ENCODE measurements at places on chromosomes 12 and 14.

GRCh38 chr12:68287106-68287505, 33.7 kb upstream of the IL22 start:
- no peak for DNase-seq

DNA sequence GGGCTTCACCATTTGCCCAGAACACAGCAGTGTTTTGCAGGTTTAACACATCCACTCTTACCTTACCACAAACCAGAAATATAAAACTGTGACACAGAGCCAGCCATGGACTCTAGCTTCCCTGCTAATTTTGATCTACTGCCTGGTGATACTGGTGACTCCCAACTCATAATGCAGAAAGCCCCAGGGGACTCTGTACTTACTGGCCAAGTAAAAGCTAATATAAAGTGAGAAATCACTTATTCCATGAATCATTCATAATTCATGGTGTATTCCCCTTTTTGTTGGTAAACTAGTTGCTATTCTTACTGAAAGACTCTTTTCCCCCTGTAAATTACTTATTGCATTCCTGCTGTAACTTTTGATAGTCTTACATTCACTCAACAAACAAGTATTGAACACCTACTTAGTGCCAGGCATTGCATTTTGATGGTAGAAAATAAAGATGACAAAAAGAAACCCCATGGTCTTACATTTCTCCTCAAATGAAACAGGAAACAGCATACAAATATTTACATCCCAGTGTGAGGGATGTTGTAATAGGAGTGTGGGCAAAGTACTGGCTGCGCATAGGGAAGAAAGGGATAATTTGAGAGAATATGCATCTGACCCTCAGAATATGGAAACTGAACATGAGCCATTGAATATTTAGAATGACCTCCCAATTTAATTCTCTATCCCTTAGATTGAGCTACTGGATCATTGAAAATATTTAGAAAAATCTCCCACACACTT, 279.6 kb downstream of the PDZRN4 start:
- DNase-seq = no peak

GRCh38 chr14:88181072-88181471, 142.0 kb downstream of the KCNK10 start:
- DNase-seq = no peak

DNA sequence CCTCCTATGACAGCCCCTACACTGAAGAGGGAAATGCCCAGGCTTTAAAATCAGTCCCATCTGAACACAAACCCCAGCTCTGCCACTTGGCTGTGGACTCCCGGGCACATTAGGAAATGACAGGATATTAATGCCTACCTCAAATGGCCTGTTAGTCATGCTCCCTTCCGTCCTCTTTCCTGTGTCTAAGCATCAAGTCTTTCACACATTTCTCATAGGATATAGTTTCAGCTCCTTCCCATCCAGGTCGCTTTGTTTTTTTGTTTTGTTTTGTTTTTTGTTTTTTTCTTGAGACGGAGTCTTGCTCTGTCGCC, 16.1 kb downstream of the PLEK2 start:
- DNase-seq = no peak

- DNase-seq = no peak
These were observed 70.0 kb downstream of the CHST11 start for GRCh38 chr12:104526751-104527150.

DNA sequence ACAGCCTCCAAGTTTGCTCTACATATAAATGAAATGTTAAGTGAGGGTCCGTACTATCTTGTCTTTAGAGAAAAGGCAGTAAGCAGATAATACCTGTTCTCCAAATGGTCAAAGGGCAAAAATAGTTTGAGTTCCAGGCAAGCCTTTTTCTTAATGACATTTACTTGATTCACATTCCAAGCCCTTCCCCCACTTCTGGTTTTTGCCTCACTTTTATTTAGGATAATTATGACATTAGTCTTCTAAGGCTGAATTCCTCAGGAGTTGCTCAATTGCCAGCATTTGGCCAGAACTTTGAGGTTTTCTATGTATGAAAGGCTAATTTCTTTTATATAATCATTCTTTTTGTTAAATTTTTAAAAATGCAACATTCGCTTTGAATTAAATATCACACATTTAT, 62.5 kb upstream of the DUSP6 start:
- no peak for DNase-seq
